CD4-positive, alpha-beta T cell treated with Interleukin-15 for 1 hour (primary cell): ENCODE measurements at places on chromosomes 2 and 18.

DNA sequence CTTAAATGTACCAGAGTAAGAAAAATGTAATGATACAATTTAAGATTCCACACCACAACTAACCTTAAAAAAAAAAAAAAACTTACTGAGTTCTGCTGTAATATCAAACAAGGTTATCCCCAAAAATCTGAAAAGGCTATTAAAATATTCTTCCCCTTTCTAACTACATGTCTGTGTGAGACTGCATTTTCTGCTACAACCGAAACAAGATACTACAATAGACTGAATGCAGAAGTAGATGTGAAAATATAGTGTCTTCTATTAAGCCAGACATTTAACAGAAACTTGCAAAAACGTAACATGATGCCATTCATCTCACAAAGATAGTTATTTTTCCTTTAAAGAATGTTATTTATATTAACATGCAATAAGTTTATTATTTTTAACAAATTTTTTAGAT lies 16.2 kb downstream of the SS18 start:
- no peak for DNase-seq

- DNase-seq: no peak
These were observed 28.1 kb upstream of the MYCN start for GRCh38 chr2:15912203-15912602.

DNA sequence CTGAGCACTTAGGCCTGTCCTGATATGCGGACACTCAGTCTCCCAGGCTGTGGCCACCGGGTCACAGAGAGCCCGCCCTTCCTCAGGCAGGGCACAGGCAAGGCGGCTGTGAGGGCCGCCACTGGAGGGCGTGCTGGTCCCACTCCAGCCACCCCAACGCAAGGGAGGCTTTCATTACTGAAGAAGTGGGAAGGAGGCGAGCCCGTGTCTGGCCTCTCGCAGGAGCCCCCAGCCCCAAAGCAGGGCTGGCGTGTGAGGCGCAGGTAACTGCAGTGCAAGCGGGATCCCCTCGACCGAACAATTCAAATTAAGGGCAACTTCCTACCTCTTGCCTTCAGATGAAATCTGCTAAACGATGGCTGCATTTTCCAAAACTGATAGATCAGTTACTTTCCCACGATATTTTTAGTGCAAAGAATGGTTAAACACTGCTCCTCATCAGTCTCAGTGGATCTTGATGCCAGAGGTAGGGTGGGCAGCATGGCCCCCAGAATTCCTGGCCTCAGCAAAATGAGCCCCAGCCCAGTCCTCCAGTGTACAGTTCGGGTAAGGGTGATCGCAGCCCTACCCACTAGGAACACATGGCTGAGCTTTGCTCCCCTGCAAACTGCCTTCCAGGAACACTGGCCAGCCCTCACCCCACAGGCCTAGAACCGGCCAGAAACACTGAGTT lies 97.2 kb downstream of the SEPTIN10 start:
- DNase-seq: no peak

DNA sequence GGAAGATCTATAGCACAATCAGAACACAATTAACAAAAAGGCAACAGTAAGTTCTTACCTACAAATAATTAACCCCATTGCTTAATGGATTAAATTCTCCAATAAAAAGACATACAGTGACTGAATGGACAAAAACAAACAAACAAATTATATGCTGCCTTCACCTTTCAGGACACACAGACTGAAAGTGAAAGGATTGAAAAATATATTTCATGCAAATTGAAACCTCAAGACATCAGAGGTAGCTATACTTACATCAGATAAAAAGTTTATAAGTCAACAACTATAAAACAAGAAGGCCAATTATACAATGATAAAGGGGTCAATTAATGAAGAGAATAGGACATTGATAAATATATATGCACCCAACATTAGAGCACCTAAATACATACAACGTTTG lies 741.2 kb upstream of the FAM98A start:
- no peak for DNase-seq

DNA sequence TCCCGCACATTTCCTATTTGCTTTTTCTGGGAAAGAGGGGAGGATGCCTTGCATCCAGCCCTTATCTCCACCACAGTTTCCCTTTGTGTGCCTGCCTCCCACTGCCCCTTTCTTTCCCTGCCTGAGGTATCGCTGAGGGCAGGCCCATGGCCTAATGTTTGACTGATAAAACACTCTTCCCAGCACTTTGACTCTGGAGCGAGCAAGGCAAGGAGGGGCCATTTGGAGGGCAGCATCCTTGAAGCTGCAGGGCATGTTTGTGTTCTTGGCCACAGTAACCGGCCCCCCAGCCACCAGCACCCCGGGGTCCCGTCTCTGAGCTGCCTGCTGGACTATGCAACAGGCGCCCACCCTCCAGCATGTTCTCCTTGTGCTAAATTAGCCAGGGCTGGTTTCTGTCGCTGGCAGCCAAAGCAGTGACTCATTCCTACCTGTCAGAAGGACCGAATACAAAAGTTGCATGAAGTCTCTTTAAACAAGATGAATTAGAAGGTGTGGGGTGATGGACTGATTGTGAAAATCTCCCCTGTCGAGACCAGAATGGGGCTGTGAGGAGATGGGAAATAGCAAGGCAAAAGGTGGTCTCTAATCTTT lies 50.7 kb downstream of the BCL2L11 start:
- DNase-seq: no peak

DNA sequence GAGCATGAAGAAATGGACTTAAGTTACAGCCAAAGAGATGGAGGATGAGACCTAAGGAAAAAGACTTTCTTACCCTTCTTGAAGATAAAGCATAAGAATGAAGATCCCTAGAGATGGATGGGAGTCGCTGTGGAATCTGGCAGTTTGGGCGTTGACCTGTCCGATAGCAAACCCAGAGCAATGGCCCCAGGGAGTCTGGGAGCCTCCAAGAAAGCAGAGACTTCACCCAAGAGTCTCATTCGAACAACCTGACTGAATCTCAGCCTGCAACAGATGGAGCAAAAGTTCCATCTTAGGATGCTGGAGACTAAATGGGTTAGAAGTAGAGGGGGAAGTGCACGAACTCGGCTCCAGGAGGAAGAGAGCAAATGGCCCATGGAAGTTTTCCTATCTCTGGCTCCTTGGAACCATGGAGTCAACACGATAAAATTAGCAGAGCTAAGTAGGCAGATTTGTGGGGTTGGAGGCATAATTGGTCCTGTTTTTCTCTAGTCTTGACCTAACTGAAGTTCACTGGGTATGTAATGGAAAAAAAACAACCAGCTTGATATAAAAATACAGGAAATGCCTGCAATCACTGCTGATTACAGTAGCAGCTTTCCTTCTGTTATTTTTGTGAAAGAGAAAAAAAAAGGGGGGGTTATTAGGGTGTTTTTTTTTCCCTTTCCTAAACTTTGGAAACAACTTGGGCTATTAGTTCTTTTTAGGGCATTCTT lies 178.4 kb upstream of the EPAS1 start:
- no peak for DNase-seq

DNA sequence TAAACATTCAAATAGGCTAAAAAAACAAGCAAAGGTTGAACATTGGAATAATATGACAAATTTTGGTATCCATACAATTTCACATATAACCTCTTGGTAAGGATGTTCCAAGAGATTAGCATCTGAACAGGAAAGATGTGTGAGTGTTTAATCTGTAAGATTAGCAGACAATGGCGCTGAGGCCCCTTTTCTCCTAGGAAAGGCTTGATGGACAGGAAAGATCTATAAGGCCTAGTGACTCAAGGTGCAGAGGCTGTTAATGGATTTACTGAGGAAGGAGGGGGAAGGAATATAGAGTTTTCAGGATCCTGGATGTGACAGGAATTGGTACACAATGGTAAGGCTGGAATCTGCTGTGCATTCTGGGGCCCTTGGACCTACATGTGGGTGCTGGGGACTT lies 48.1 kb upstream of the SMAD2 start:
- DNase-seq: no peak

- no peak for DNase-seq
These were observed 127.3 kb upstream of the ERBB4 start for GRCh38 chr2:212665948-212666347.

DNA sequence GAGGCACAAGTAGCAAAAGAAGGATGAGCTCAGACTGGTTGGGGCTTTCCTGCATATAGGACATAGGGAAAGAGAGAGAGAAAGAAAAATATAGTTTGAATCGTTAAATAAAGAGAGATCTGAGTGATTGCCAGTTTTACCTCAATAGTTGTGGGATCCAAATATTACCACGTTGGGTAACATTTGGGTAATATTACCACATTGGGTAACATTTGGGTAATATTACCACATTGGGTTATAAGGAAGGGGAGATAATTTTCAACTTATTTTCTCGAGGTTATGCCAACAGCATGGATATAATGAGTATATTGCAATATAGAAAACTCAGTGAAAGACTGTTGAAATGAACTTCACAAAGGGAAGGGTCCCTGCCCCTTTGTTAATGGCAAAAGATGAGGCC lies 20.7 kb downstream of the SP140 start:
- DNase-seq: no peak

DNA sequence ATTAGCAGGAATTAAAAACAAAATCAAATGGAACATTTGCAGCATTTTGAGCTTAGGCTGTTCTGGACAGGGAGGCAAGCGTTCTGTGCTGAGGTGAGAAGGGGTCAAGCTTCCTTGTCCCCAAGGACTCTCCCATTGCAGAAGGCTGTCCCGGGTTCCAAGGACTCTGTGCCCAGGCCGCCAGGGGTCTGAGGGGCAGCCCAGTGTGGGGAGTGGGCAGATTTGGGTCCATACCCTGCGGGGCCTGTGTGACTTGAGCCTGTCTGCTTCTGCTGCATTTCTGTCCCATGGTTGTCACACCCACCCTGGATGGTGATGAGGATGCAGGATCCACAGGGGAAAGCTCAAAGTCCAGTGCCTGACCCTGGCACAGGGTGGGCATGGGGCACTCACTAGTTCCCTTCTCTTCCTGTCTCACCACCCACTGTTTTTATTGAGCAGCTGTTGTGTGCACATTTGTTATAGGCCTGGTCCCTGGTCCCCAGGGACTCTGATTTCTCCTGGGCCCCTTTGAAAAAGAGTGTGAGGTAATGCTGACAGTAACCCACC lies 211.4 kb upstream of the HS6ST1 start:
- DNase-seq: no peak

- DNase-seq: no peak
These were observed 23.9 kb upstream of the SPATA3 start for GRCh38 chr2:230972046-230972445.

- DNase-seq: no peak
These were observed 4.5 kb downstream of the NDUFV2 start for GRCh38 chr18:9106800-9107584.

DNA sequence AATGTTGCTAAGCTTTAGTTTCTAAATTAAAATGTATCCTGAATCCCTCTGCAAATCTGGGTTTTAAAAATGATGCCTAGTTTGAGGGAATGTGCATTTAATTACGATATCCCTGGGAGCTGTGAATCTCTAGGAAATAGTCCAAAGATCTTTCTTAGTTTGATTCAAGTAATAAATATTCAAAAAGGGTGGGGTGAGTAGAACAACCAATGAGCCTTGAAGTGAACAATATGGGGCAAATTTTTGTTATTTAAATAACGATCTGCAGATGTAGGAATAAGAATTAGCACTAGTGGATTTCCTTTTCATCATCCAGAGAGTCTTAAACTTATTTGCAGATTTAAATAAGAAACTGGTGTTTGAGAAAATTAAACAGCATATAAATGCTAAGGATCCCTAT lies 106.3 kb downstream of the ACVR1 start:
- DNase-seq: no peak

DNA sequence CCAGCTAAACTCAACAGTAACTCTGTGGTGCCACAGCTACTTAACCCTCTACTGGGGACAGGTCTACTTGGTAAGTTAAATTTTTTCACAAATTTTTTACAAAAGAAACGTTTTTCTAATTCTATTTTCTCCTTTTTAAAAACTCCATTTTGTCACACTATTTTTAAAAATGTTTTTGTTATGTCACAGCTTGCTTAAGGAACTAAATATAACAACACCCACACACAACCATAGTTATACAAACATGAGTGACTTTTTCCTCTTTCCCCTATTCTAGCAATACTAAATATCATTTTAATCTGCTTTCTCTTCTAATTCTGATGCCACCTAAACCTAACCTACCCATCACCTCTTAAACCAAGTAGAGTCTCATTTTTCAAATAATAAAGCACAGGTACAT lies 160.5 kb upstream of the EPC2 start:
- DNase-seq: no peak

GRCh38 chr2:86283411-86284030 lies 53.9 kb downstream of the REEP1 start:
- DNase-seq: no peak

DNA sequence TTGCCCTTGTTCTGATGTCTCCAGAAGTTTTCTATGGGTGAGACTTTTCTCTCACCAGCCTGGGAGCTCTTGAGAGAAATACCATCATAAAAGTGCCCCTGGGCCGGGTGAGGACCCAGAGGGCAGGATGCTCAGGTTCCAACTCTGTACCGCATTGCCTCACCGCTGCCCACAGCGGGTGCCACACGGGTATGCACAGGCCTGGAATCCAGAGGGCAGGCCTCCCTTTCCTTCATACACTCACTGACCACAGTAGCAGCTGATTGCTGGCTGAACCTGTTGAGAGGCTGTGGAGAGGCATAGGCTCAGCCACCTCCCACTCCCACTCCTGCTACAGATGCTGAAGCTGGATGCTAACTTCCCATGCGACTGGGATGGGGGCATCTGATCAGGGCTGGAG lies 293.8 kb downstream of the CYP26B1 start:
- no peak for DNase-seq

GRCh38 chr18:59353079-59353680 lies 5.9 kb downstream of the LMAN1 start:
- no peak for DNase-seq

DNA sequence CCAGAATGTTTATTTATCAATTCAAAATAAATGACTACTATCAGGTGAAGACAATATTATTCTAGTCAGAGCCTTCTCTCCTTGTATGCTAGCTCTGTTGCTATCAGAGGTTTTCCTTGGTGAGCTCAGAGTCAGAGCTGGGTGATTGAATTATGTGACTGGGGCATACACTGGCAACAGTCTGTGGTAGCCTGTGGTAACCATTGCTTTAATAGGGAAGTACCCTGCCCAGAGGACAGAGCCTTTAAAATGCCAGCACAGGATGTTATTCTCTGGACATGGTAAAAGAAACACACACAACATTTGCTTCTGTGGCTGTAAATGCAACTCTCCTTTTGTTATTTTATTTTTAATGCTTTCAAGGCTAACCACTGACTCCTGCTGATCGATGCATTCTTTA lies 124.7 kb downstream of the PPP1R1C start:
- no peak for DNase-seq

DNA sequence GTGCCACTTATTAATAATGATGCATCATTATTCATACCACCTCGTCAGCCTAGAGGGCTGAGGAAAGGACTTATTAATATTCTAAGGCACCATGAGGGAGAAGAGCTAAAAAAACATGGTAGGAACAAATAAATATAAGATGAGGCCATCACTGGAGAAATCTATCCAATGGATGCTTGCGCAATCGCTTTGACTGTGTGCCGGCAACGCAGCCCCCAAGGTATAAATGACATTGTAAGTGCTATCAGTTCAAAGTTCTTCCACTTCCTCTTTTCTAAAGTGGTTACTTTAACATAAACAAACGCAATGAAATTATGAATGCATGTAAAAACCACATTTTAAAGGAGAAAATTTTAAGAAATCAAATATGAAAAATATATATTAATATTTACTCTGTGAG lies 164.6 kb downstream of the EIPR1 start:
- DNase-seq: no peak

- no peak for DNase-seq
These were observed 116.5 kb upstream of the ZNF804A start for GRCh38 chr2:184481865-184482264.
